ENCODE measurements at places on chromosomes 2 and 18. TPM values are rescaled to one million over a fixed set of nuclear protein-coding genes. Genes with fewer than 3 reads are reported as not detected.

DNA sequence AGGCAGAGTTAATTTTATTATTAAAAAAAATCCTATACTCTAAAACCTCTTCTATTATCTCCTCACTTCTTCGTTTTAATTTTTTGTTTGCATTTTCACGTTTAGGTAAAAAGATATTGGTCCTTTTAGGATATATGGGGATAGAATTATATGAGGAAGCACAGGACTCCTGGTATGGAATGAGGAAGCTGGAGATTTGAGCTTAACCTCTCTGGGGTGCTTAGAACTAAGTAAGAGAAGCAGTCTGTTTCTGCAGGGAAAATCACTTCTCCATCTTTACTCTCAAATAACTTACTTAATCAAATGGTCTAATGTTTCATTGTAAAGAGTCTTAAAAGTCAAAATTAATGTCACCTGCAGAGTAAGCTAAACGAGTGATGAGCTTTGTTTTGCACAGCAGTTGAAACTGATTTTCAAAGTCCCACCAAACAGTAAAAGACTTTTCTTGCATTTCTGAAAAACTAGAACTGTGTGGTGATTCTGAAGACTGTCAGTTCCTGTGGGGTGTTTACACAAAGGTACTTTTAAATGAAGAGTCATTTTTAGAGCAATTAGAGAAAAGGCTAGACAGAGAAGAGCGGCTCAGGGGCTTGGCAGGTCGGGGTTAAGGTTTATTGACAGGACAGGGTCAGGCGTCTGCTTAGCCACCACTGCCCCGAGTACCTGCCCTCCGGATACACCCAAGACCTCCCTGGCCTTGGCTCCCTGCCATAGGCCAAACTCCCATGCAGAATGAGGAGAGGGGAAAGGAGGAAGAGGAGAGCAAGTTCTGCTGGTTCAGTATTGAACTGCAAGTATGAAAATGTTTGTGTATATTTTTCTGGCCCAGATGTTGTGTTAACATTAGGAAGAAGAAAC is 21.6 kb downstream of the METAP1D start:
- H3K4me1 ChIP-seq = peaks cover 2% of the 10 kb centered on the region
- H3K4me3 ChIP-seq = peak overlapping the region; percentile 25
- no peak overlapping the region for H3K27ac ChIP-seq
- DNase-seq = peak; percentile 47
- no peaks in the 10 kb centered on the region for H3K36me3 ChIP-seq
- H3K27me3 ChIP-seq = no peaks in the 10 kb centered on the region

DNA sequence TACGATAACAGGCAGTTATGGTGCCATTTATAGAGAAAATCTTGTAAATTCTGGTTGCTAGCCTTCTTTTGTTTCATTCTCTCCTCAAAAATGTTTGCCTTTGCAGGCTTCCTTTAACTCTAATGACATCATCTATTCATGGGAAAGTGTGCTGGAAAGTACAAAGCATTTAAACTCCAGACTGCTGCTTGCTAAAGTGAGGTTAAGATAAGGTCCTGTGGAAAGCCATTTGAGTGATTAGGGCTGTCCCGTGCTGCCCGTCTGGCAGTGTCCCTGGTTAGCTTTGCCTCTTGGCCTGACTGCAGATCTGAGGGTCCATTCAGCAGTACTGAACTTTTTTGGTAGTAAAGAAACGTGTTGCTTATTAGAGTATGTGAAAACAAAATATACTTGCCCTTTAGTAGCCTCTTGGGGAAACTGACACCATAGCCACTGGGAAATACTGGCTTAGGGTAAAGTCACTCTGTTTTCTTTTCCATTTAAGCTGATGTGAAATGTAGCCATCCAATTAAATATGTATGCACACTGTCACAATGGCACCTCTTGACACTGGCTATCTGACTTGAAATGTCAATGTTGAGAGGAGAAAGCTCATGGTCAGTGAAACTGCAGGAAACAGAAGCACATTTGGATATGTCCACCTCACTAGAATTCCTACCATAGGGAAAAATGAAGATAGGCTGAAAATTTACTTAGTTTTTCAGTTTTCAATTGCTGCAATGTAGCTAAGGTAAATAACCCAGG is 321.5 kb downstream of the SLC8A1 start:
- H3K27ac ChIP-seq = no peak overlapping the region
- H3K36me3 ChIP-seq = no peaks in the 10 kb centered on the region
- H3K27me3 ChIP-seq = no peaks in the 10 kb centered on the region
- no peak for DNase-seq

DNA sequence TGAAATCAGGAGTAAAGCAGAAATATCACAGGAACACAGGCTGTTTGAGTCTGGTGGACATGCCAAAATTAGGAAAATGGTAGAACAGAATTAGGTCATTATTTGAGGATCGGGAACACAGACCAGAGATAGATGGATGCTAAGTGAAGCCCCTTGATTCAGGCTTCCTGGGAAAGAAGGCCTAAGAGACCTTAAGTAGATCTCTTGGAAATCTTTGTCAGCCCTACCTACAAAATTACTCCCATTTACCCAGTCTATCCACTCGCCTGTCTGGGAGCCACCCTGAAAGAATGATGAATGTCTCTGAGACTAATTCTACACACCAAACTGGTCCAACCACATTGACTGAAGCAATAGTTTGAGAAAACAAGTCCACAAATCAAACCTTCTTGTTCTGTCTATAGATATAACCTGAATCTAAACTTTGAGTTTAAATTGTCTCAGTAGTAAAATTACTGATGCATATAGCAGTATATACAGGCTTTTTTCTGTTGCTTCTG is 36.6 kb upstream of the TANK start:
- no peaks in the 10 kb centered on the region for H3K27me3 ChIP-seq
- H3K4me3 ChIP-seq = no peak overlapping the region
- peak overlapping the region; percentile 7 for H3K27ac ChIP-seq
- no peaks in the 10 kb centered on the region for H3K36me3 ChIP-seq

DNA sequence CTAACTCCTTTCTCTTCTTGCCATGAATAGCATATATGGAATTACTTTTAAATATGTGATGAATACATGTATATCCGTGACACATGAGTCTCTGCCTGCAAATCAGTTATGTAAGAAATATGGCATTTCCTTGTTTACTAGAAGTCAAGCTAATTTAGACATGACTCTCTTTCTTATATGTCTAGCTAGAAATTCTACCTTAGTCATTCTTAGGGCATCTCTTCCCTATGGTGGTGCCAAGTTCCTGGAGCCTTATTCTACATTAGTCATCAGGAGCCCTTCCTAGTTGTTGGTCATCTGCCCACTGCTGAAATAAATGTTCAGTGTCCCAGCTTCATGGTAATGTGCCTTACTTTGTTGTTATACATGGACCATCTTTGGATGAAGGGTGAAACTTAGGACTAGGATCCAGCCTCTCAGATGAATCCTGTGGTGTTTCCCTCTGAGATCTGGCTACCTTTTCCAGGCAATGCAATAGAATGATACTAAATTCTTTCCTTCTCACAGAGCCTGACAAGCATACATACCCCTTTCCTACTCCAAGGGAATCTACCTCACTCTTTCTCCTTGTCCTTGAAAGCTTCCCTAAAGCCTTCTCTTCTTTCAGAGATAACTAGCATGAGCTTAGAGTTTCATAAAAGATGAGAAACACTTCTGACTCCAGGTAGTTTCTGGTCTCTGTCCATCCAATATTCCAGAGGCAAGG is 415.3 kb upstream of the VWC2L start:
- H3K27me3 ChIP-seq = no peaks in the 10 kb centered on the region
- H3K27ac ChIP-seq = no peak overlapping the region
- no peak overlapping the region for H3K4me3 ChIP-seq
- peaks cover 28% of the 10 kb centered on the region for H3K36me3 ChIP-seq

GRCh38 chr2:58895857-58896256 is 654.7 kb upstream of the FANCL start:
- no peaks in the 10 kb centered on the region for H3K27me3 ChIP-seq
- no peaks in the 10 kb centered on the region for H3K36me3 ChIP-seq
- H3K4me1 ChIP-seq = no peaks in the 10 kb centered on the region
- H3K27ac ChIP-seq = no peak overlapping the region
- no peak for DNase-seq

DNA sequence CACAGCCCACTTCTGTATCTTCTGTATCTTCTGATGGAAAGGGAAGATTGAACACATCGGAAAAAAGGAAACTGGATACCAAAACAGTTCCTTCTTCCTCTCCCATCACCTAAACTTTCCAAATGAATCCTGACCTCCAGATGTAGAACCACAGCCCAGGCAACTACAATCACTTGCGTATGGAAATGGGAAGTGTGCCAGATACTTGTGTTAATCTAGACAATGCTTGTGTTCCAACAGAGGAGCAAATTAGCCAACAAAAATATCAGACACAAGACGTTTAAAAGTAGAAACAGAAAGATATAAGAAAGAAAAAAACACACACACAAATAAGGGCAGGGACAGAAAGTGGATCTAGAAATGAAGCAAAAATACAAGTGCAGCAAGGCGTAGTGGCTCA is 31.4 kb upstream of the DUSP2 start:
- H3K4me3 ChIP-seq = no peak overlapping the region
- no peaks in the 10 kb centered on the region for H3K4me1 ChIP-seq
- DNase-seq = no peak
- H3K27ac ChIP-seq = no peak overlapping the region
- no peaks in the 10 kb centered on the region for H3K36me3 ChIP-seq
- H3K27me3 ChIP-seq = no peaks in the 10 kb centered on the region

- no peak overlapping the region for H3K27ac ChIP-seq
- H3K27me3 ChIP-seq = no peaks in the 10 kb centered on the region
- H3K4me3 ChIP-seq = no peak overlapping the region
- H3K36me3 ChIP-seq = peaks cover 2% of the 10 kb centered on the region
- peaks cover 13% of the 10 kb centered on the region for H3K4me1 ChIP-seq
These were observed 175.6 kb upstream of the RAB6C start for GRCh38 chr2:129803871-129804270.

DNA sequence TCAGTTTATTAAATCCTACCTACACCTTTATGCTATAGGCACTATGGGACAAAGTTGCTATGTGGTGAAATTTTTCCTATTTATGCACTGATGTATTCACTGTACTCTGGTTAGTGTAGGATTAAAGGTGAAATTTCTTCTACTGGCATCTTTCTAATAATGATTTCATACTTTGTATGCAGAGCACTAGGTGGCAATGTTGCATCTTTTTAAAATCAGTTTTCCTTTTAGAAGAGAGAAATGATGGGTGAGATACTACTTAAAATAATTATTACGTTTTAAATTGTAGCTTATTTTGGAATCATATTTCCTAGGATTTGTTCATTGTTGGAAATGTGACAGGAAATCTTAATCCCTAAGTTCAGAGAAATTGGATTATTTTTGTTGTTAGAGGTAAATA is 150.9 kb downstream of the CD8B2 start:
- H3K27me3 ChIP-seq = no peaks in the 10 kb centered on the region
- H3K4me3 ChIP-seq = no peak overlapping the region
- no peaks in the 10 kb centered on the region for H3K36me3 ChIP-seq
- H3K27ac ChIP-seq = no peak overlapping the region

DNA sequence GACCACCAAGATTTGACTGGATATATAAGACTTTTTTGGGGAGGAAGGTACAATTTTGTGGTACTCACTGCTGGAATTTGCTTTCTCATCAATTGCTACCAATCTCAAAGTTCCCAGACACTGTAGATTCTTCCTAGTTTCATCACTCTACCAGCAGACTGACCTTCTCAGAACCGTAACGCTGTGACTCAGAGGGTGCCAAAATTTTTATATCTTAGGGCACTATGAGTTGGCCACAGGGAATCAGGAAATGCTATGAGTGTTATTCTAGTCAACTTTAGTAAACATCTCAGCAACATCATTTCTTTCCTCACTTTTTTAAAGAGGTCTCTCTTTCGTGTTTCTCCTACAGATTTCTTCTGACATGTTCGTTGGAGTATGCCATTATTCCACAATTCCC is 499.0 kb downstream of the TMX3 start:
- no peak overlapping the region for H3K4me3 ChIP-seq
- DNase-seq = no peak
- no peaks in the 10 kb centered on the region for H3K4me1 ChIP-seq

- no peak overlapping the region for H3K4me3 ChIP-seq
- no peak for DNase-seq
- no peaks in the 10 kb centered on the region for H3K36me3 ChIP-seq
- H3K27ac ChIP-seq = no peak overlapping the region
- H3K4me1 ChIP-seq = peaks cover 6% of the 10 kb centered on the region
These were observed 102.3 kb downstream of the TGIF1 start for GRCh38 chr18:3552305-3552704.

DNA sequence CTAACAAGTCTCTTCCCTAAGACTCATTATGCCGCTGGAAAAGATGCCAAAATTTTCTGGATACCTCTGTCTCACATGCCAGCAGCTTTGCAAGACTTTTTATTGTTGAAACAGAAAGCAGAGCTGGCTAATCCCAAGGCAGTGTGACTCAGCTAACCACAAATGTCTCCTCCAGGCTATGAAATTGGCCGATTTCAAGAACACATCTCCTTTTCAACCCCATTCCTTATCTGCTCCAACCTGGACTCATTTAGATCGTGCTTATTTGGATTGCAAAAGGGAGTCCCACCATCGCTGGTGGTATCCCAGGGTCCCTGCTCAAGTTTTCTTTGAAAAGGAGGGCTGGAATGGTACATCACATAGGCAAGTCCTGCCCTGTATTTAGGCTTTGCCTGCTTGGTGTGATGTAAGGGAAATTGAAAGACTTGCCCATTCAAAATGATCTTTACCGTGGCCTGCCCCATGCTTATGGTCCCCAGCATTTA is 26.3 kb downstream of the DHRS9 start:
- no peaks in the 10 kb centered on the region for H3K36me3 ChIP-seq
- no peak overlapping the region for H3K27ac ChIP-seq
- no peak overlapping the region for H3K4me3 ChIP-seq

- peaks cover 3% of the 10 kb centered on the region for H3K36me3 ChIP-seq
- DNase-seq = no peak
- H3K4me3 ChIP-seq = no peak overlapping the region
- H3K27me3 ChIP-seq = no peaks in the 10 kb centered on the region
These were observed 14.7 kb downstream of the CNTNAP5 start for GRCh38 chr2:124039762-124040291.

Gene KLF11
- total RNA-seq = 15.5 TPM

Gene TUBA4B
- not detected for total RNA-seq

Gene ARHGAP25
- 1.3 TPM for total RNA-seq

Gene NT5C1B
- not detected for total RNA-seq

Gene WDR7
- 14.8 TPM for total RNA-seq

Gene RBM43
- total RNA-seq = 2.0 TPM

Gene EGR4
- total RNA-seq = 1.2 TPM
